Keratinocyte (primary cell): ENCODE measurements at places on chromosomes 3 and 15. TPM values are rescaled to one million over a fixed set of nuclear protein-coding genes. Genes with fewer than 3 reads are reported as not detected.

DNA sequence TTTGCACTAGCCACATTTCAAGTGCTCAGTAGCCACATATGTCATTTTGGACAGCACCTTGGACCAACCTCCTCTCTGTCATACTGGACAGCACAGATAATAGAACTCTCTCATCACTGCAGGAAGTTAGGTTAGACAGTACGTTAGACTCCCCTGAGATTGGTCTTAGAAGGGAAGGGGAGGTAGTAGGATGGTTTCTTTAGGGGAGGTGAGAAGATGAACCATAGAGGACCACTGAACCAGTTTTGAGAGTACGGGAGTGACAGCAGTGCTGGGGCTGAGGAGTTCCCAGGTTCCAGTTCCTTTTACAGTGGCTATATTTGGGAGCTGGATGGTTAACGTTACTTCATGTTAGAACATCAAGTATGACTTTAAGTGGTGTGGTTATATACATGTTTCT lies 7.8 kb downstream of the LRCH3 start:
- DNase-seq: no peak

DNA sequence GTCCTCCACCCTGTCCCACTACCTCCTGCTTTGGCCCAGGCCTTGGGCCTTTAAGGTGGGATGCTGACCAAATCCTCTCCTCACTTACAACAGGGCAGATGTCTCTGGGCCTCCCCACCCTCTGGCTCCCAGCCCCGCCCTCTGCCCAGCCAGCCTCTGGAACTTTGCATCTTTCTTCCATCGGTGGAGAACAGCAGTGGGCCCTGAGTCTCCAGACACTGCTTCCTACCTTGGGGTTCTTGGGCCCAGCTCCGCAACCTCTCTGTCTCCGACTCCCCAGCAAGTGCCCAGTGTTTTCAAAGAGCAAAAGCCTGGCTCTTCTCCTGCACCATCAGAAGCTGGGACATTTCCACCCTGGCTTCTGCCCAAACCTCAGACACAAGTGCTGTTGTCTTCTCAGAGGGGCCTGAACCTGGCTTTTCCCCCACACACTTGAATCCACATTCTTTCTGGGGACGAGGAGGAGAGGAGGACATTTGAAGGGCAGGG lies 33.1 kb downstream of the MRAS start:
- DNase-seq: no peak

DNA sequence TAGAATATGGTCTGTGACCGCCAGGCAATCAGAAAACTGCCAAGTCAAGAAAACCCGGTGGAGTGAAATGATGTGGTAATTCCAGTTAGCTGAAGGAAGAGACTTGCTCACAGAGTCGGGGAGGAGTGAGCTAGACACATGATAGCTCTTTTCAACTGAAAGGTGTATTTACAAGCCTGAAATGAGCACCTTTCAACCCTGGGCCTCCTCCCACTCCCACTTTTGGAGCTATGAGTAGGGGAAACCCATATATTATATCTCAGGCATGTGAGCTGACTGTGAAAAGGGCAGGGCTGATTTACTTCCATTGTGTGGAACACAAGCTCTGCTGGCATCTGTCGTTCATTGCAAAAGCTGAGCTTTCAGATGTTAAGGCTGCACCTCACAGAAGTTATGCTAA lies 960.2 kb downstream of the TUSC7 start:
- no peak for DNase-seq

GRCh38 chr3:48492461-48493202 lies 11.3 kb downstream of the SHISA5 start:
- peak; percentile 61 for DNase-seq

DNA sequence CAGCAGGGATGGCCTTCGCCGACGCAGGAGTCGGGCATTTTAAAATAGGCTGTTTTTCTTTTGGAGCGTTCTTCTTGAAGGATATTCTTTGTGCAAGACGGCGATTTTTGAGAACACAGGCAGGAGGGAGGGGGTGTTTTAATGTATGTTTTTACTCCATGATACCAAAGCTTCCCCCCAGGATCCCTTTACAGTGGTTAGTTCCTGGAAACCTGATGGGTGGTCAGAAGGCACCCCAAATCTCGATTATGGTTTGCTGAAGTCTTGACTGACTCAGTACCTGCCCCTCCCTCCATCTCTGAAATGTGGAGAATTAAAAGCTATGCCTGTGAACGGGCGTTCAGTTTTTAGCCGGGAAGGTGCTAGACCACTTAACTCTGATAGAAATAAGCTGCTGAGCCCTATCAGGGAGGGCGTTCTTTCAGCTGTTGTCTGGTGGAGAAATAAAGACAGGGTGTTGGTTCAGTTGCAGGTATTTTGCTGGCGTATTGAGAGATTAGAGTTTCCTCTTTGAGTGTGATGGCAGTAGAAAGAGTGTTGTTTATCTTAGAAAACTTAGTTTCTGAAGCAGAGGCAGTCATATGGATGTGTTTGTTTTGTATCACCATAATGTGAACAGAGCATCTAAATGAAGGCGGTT lies 3.4 kb downstream of the IGF1R start:
- no peak for DNase-seq

- no peak for DNase-seq
These were observed 287.8 kb upstream of the UMPS start for GRCh38 chr3:124442463-124442862.

- no peak for DNase-seq
These were observed 11.7 kb downstream of the SUCLG2 start for GRCh38 chr3:67642734-67643133.

DNA sequence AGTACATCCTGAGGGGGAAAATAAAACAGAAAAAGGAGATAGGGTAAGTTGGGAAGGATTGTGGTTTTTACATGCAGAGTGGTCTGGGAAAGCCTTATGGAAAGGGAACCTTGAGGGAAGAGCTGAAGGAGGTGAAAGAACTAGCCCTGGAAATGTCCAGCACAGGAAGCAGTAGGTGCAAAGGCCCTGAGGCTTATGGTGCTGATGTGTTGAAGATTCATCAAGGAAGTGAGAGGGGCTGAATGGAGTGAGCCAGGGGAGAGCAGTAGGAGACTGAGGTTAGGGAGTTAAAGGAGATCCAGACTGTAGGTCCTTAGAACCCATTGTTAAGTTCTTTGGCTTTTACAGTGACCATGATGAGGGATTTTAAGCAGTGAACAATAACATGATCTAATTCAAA lies 33.0 kb downstream of the ATP1B3 start:
- no peak for DNase-seq

DNA sequence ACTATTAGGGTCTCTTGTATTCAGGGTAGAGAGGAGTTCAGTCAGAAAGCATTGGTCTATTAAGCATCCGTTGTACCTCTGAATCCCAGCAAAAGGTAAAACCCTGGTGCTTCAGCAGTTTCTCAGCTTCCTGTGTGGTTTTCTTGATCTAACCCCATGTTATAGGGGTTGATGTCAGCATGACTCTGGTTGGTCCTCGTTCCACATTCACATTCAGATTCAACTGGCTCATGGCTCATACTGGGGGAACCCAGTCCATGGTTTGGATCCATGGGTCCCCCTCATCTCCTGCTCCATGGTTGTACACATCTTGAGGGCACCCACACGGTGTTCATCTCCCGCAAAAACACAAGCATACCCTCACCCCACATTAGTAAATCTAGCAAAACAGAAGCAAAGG lies 47.7 kb upstream of the C2CD4B start:
- DNase-seq: no peak

DNA sequence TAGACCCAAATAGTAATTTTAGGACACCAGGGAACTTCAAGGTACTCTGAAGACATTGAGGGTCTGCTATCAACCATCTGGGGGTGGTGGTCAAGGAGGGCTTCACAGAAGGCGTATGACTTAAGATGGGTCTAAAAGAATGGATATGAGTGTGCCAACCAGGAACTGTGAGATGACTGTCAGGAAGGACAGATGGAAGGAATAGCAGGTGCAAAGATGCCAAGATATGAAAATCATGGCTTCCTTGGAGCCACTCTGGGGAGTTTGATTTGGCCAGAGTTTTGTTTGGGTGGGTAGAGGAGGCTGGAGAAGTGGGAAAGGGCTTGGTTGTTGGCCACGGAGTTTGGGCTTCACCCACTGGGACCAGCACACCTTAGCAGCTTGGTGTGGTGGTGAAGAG lies 21.2 kb downstream of the CDCP1 start:
- no peak for DNase-seq

- no peak for DNase-seq
These were observed 56.1 kb upstream of the GK5 start for GRCh38 chr3:142281474-142281873.

DNA sequence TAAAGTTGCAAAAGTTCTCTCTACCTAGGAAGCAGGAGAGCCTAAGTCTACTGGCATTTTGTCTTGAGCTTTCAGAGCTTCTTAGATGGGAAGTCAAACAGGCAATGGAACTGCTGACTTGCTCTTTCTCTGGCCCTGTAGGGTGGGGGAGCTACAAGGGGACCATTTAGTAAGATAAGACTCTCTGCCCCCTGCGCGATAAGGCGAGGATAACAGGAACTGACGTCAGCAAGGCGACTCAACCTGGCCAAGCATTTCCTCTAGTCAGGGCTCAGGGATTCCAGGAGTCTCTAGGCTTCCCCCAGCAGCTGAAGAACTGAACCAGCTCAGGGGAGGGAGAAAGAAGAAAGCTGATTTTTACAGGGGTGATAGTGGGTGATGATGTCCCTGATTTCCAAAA lies 5.8 kb downstream of the RARB start:
- DNase-seq: no peak

GRCh38 chr15:33282226-33283020 lies 28.3 kb upstream of the RYR3 start:
- no peak for DNase-seq

DNA sequence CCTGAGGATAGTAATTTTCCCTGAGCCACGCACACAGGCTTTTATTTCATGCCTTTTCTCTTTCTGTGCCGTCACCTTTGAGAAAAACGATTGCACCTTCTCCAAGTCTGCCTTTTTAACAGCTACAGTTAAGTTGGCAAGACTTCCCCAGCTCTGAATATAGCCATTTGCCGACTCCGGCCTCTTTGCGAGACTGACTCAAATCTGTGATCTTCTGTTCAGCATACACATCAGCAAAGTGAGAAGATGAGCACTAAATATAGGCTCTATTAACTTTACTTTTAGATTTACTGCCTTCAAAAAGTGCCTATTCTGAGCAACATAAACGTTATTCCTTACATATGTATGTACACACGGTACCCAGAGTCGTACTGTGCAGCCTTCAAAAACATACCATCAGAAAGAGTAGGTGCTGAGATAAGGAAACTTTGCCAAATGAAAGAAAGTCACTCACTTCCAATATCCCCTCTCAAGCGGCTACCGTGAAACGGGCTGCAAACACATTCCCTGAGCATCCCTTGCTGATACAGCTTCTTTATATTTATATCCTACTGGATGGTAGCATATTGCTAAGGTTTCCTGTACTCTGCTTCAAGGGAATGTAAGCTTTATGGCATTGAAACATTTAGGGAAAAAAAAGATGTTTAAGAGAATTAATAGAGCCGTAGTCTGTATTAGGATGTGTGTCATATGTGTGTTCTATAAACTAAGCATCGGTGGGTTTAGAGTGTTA lies 283.3 kb upstream of the TPRG1 start:
- no peak for DNase-seq

DNA sequence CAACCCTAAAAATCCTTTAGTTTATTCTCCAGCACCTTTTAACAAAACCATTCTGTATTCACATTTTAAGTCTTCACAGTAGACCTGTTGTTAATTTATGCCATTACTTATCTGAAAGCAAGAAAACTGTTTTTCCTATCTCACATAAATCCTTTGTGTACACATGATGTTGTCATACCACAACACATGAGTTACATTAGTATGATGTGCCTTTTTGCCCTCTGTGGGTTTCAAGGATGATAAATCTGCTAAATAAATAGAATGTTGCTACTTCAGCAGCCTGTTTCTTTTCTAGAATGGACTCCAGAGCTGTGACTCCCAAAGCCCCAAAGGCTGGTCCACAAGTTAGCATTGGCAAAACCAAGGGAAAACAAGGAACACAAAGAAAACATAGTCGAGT lies 151.6 kb downstream of the SERPINI1 start:
- no peak for DNase-seq

The LSAMP gene
- polyA plus RNA-seq: 0.12 TPM in 2 of 3 replicates, not detected in the other

The SPTBN5 gene
- polyA plus RNA-seq: 0.61 to 1.1 TPM (median 0.66 TPM) in 3 replicates

The CCDC13 gene
- 0.06 to 0.21 TPM (median 0.17 TPM) in 3 replicates for polyA plus RNA-seq

The AADAC gene
- 0.28 to 0.68 TPM in 2 of 3 replicates, not detected in the other for polyA plus RNA-seq

The SLC38A3 gene
- polyA plus RNA-seq: not detected in 3 replicates
